ENCODE measurements at places on chromosomes 3 and 15. TPM values are rescaled to one million over a fixed set of nuclear protein-coding genes. Genes with fewer than 3 reads are reported as not detected.

The GRAMD2A gene
- not detected for total RNA-seq

DNA sequence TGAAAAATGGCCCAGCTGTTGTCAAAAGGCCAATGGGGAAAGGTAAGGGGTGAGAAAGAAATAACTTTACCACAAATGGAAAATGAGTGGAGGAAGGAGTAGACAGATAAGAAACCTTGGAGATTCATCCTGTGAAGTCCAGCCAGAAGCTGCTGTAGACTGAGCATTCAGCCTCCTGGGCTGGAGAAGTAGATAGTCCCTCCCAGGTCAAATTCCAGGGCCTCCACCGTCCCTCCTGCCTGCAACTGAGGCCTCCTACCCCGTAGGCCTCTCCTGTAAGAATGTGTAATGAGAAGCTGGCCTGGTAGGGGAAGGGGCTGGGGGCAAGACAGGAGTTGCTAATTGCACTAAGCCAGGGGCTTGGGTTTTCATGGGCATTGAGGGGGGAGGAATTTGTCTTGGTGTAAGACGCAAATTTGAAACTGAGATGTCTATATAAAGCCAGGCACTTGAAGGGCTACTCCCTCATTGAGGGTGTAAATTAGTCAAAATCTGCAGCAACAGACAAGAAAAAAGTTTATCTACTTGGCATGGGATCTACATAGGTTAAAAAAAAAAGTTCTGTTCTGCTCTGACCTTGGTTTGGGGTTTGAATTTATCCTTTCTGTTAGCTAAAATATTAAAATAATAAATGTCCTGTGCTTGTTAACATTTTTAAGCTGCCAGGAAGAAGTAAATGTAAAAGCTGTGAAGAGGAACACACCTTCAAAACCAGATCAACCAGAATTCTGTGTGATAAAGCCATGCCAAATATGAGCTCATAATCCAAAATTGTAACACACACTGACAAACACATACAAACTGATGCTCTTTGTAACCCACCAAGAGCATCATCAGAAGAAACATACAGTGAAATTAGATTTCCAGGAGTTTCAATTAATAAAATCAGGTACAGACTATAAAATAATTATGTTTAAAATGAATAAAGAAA is 1.7 kb upstream of the RBP2 start:
- H3K36me3 ChIP-seq: no peaks in the 10 kb centered on the region
- no peak for DNase-seq
- no peaks in the 10 kb centered on the region for H3K4me1 ChIP-seq
- H3K4me3 ChIP-seq: no peak overlapping the region
- H3K27ac ChIP-seq: no peak overlapping the region

The LRRIQ4 gene
- not detected for total RNA-seq

The CRYGS gene
- total RNA-seq: 4.8 TPM

The ZKSCAN7 gene
- 0.60 TPM for total RNA-seq

The RBPMS2 gene
- not detected for total RNA-seq

The P4HTM gene
- total RNA-seq: 48.4 TPM

The CYB561D2 gene
- total RNA-seq: 37.1 TPM

GRCh38 chr15:32871883-32872282 is 154.1 kb downstream of the GREM1 start:
- peaks cover 4% of the 10 kb centered on the region for H3K27me3 ChIP-seq
- no peaks in the 10 kb centered on the region for H3K36me3 ChIP-seq
- no peak overlapping the region for H3K4me3 ChIP-seq
- no peak for DNase-seq
- no peak overlapping the region for H3K27ac ChIP-seq

DNA sequence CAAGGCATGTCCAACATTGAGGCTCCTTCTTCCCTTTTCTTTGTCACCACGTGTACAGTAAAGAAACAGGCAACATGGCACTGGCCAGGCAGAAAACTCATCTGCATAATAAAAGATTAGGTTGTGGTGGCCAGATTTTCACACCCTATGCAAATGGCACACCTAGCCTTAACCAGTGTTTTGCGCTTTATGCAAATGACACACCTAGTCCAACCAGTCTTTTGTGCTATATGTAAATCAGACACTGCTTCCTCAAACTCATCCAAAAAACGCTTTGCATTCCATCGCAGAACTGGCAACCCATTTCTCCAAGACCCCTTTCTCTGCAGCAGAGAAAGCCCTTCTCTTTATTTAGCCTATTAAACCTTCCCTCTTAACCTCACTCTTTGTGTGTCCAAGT is 109.1 kb downstream of the ZNF385D start:
- H3K4me1 ChIP-seq: no peaks in the 10 kb centered on the region
- no peaks in the 10 kb centered on the region for H3K27me3 ChIP-seq
- no peak overlapping the region for H3K4me3 ChIP-seq
- H3K36me3 ChIP-seq: no peaks in the 10 kb centered on the region
- no peak for DNase-seq

The BLM gene
- total RNA-seq: 63.7 TPM

- H3K4me1 ChIP-seq: no peaks in the 10 kb centered on the region
- H3K36me3 ChIP-seq: no peaks in the 10 kb centered on the region
- no peak overlapping the region for H3K4me3 ChIP-seq
- no peaks in the 10 kb centered on the region for H3K27me3 ChIP-seq
These were observed 220.7 kb downstream of the MEX3B start for GRCh38 chr15:81825136-81825535.

- no peak for DNase-seq
- no peak overlapping the region for H3K27ac ChIP-seq
- peaks cover 7% of the 10 kb centered on the region for H3K27me3 ChIP-seq
- peak overlapping the region; percentile 36 for H3K4me3 ChIP-seq
These were observed 3.2 kb upstream of the LSG1 start for GRCh38 chr3:194675081-194675640.

The IL17RD gene
- total RNA-seq: not detected

- peaks cover 1% of the 10 kb centered on the region for H3K27me3 ChIP-seq
- H3K4me3 ChIP-seq: no peak overlapping the region
- no peaks in the 10 kb centered on the region for H3K36me3 ChIP-seq
- H3K27ac ChIP-seq: no peak overlapping the region
- no peaks in the 10 kb centered on the region for H3K4me1 ChIP-seq
These were observed 181.5 kb upstream of the LMCD1 start for GRCh38 chr3:8319935-8320634.

GRCh38 chr3:195895861-195896360 is 12.4 kb downstream of the TNK2 start:
- peak; percentile 74 for DNase-seq
- peaks cover 6% of the 10 kb centered on the region for H3K36me3 ChIP-seq
- H3K4me3 ChIP-seq: peak overlapping the region; percentile 88
- H3K4me1 ChIP-seq: peaks cover 53% of the 10 kb centered on the region
- peak overlapping the region; percentile 97 for H3K27ac ChIP-seq

DNA sequence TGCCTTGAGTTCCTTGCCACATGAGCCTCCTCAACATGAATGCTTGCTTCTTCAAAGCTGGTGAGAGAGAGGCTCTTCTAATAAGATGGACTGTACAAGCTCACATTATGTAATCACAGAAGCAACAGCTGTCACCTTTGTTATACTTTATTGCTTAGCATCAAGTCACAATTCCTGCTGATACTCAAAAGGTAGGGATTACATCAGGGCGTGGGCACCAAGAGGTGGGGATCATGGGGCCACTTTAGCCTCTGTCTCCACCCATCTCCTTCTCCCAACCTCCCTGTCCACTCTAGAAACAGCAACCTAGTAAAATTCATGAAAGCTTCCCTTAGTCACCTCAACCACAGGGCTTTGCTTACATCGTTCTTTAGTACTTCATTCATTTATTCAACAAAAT is 95.9 kb downstream of the FAM43A start:
- DNase-seq: no peak
- H3K27me3 ChIP-seq: peaks cover 22% of the 10 kb centered on the region
- no peaks in the 10 kb centered on the region for H3K36me3 ChIP-seq
- no peaks in the 10 kb centered on the region for H3K4me1 ChIP-seq
- no peak overlapping the region for H3K4me3 ChIP-seq

The TMEM212 gene
- not detected for total RNA-seq

GRCh38 chr3:192514081-192514753 is 213.1 kb downstream of the FGF12 start:
- H3K27ac ChIP-seq: no peak overlapping the region
- peaks cover 2% of the 10 kb centered on the region for H3K4me1 ChIP-seq
- H3K36me3 ChIP-seq: peaks cover 2% of the 10 kb centered on the region
- H3K4me3 ChIP-seq: no peak overlapping the region
- no peak for DNase-seq
